ENCODE measurements at places on chromosomes 2 and 18.

GRCh38 chr2:128684523-128684922, 365.9 kb upstream of the HS6ST1 start:
- no peak for DNase-seq

DNA sequence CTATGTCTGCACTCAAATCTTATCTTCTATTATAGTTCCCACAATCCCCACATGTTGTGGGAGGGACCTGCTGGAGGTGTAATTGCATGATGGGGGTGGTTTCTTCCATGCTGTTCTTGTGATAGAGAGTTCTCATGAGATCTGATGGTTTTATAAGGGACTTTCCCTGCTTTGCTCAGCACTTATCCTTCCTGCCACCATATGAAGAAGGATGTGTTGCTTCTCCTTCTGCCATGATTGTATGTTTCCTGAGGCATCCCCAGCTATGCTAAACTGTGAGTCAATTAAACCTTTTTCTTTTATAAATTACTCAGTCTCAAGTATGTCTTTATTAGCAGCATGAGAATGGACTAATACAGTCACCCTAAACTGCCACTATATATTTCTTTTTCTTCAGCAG, 79.1 kb downstream of the SH3YL1 start:
- DNase-seq: no peak

- no peak for DNase-seq
Observed at GRCh38 chr18:12904012-12904516, 20.0 kb upstream of the PTPN2 start.

GRCh38 chr2:195313962-195314361, 343.1 kb upstream of the SLC39A10 start:
- DNase-seq: no peak

- no peak for DNase-seq
Observed at GRCh38 chr2:157143901-157144300, 113.6 kb upstream of the GALNT5 start.

- no peak for DNase-seq
Observed at GRCh38 chr2:96931966-96932365, 54.4 kb downstream of the FAM178B start.

DNA sequence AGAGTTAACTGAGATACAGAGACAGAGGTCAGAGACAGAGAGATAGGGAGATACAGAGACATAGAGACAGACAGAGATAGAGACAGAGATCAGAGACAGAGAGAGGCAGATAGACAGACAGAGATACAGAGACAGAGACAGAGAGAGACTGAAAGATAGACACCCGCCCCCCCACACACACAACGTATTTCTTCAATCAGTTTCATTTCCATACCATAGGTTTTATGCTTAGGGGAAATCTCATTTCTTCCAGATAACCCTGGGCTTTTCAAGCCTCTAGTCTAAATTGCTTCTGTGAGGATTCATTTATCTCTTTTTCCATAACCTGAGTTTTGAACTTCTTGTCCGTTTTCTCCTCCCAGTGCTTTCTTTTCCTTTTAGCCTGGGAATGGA, 94.6 kb downstream of the CD8B2 start:
- no peak for DNase-seq

GRCh38 chr18:15165048-15165447, 417.1 kb downstream of the ANKRD30B start:
- no peak for DNase-seq

DNA sequence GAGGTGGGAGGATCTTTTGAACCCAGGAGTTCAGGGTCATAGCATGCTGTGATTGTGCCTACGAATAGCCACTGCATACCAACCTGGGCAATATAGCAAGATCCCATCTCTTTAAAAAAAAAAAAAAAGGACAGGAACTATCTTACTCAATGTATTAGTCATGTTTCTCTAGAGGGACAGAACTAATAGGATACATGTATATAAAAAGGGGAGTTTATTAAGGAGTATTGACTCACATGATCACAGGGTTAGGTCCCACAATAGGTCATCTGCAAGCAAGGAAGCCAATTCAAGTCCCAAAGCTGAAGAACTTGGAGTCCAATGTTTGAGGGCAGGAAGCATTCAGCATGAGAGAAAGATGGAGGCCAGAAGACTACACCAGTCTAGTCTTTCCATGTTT, 18.8 kb upstream of the CASP10 start:
- DNase-seq: no peak

GRCh38 chr18:61967252-61967891, 74.6 kb upstream of the RNF152 start:
- DNase-seq: no peak

GRCh38 chr18:7021994-7022840, 95.4 kb downstream of the LAMA1 start:
- peak; percentile 21 for DNase-seq

DNA sequence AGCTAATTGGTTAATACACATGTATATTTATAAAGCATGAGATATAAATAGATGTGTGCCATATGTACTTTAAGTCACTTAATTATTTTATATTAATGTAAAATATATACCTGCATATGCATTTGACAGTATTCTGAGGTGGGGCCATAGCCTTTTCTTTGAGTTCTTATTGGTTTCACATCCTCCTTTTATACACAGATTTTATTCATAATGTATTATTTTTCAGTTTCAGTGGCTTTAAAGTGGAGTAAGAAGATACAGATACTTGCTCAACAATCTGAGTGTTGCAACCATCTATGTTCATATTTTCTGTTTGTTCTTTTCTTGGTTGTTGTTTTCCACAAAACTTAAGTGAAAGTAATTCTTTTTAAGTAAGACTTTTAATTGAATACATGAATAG, 436.5 kb downstream of the RND3 start:
- DNase-seq: peak; percentile 27

- DNase-seq: no peak
Observed at GRCh38 chr2:239196474-239197021, 204.3 kb downstream of the HDAC4 start.

DNA sequence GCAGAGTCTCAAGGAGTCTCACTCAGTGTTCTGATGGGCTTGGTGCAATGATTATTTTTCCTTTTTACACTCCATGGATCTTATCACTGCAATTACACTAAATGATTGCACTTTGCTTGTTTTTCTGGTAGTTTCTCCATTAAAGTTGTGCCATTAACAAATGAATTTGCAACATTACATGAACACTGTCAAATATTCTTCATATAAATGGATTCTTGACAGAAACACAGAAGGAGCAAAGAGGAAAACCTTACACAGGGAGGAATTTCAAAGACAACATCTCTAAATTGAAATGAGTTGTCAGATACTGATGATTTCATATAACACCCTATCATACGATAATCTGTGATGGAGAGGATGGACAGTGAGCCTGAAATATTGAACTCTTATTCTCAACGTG, 65.4 kb upstream of the CHST9 start:
- DNase-seq: no peak

DNA sequence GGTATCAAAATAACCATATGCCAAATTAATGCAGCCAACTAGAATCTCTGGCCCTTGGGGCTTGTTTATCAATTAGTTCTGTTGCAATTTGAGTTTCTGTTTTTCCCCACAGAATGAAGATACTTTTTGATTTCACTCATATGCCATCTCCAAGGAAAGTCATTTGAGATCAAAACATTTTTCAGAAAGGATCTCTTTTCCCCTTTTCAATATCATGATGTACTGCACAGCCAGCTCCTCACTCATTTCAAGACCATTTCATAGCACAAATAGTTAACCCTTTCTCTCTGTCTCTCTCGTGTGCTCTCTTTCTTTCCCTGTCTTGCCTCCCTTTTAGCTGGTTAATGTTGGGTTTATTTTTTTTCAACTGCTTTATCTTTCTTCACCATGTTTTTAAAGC, 387.3 kb downstream of the STK39 start:
- no peak for DNase-seq

DNA sequence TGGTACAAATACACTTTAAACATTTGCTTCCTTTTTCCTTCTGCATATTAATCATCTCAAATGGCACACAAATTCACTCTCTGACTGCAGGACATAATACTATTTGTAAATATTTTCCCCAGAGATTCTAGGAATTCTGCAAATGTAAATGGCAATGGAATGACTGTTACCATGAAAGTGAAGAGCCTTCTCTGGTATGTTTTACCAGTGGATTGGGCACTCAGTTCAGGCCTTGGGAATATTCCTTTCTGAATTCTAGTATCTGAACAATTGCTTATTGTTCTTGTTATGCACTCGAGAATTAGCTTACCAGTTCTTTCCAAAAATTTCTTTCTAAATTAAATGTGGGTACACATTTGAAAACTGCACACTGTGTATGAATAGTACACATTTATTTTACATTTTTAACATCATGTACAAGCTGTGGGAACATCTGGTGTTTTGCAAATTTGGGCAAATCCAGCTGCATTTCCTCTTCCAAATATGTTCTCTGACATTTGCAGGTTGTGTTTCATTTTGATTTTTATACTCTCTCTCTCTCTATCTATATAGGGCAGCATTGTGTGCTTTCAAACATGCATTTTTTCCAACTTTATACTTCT, 289.1 kb downstream of the NBAS start:
- DNase-seq: peak; percentile 20

DNA sequence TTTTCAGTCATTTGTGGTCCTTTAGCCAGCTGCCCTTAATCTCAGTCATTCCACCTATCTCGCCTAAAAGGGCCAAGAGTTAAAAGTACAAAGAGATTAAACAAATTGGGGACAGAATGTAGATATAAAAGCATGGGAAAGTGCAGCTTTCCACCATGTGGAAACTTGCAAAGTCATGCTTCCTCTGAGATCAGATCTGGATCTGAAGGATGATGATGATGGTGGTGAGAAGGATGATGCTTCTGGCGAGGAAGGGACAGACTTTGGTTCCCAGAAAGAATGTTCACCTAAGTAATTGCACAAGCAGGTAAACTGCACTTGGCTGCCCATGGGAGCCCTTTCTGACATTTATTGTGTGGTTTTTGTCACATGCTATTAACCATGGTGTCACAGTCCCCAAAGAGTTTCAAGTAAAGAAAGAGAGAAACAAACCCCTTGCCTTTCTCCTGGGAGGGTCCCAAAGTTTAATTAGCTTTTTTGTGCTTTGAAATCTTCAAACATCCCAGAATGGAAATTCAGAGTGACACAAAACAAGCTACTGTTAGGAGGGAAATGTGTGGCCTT, 34.7 kb downstream of the KLF7 start:
- DNase-seq: no peak

GRCh38 chr2:230230496-230231200, 5.1 kb downstream of the SP140 start:
- no peak for DNase-seq

DNA sequence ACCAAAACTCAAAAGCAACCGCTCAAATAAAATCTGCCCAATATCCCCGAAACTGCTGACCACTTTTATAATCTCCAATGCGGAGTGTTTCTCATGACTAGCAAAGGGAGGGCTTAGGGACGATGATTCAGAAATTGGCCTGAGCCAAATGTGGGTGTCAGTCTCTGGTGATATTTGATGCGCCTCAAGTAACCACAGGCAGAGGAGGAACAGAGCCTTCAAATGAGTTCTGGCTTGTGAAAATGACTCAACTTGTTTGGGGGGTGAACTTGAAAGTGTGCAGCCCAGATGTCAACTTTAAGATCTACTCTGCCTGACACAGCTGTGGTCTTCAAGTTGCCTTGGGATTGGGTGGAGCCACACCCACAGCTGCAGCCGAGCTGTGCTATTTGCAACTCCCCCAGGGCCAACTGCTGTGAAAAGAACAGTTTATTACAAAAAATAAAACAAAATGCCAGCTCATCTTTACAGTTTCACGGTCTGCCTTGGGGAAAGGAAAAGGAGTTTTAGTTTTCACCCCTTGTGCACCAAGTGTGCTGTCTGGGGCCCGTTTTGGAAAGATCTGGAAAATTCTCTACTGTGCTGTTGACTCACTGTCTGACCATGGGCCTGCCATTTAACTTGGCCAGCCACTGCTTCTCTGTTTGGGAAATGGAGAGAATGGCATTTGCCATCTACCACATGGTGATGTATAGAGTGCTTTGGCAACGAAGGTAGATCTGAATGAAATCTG, 222.1 kb downstream of the MTX2 start:
- peak; percentile 97 for DNase-seq

DNA sequence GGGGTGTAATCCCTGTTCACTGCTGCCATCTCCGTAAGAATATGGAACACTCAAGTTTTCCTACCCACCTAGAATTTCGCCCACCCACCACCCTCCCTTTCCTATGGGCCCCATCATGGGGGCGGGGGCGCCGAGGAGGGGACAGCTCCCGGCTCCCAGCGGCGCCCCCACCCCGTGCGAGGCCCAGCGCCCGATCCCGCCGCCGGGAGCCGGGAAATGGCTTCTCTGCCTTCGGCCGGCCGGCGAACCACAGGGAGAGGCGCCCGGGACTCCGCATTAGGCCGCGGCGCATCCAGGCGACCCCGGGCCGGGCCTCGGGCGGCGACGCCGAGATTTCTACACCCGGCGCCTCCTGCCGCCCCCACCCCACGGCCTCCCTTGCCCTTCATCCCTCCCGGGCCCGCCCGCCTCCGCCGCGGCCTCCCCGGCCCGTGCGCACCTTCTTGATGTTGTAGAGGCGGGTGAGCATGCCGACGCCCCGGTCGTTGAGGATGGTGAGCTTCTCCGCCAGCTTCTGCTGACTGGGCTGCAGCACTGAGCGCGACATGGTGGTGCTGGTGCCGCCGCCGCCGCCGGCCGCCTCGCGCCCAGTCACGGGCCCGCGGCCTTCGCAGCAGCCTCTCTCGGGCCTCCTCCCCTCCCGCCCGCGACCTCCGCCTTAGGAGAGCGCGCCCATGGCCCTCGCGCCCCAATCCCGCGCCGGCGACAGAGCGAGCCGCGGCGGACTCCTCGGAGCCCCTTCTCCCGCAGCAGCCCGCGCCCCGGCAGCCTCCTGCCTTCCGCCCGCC, 510 bp downstream of the NCKAP1 start:
- DNase-seq: peak; percentile 7

- peak; percentile 62 for DNase-seq
Observed at GRCh38 chr2:199019898-199020507, 437.7 kb downstream of the SATB2 start.

GRCh38 chr2:219687272-219687671, 59.8 kb downstream of the SLC4A3 start:
- no peak for DNase-seq

DNA sequence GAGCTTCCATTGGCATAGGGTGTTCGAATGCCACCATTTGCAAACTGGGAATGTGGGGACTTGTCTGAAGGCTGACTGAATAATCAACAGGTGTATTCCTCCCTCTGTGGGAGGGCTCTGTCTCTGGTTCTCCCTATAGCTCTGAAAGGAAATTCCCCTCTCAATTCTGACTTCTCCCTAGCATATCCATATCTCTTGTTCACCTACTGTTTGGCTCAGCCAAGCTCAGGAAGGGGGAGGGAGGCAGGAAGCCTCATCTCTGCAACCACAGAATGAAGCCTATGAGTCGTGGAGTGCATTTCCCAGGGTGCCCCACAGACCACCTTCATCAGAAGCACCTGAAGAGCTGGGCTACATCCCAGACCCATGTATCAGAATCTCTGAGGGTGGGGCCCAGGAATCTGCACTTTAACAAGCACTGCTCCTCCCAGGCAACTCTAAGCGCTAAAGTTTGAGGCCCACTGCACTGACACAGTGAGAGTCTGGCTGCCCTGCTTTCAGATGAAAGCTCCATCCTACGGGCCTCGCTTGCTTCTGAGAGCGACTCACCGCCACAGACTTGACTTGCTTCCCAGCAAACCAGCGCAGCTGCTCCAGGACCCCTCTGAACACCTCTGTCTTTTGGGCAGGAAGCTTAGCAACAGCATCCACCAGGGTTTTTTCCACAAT, 32.0 kb downstream of the XDH start:
- DNase-seq: no peak

GRCh38 chr2:214591366-214591765, 180.5 kb downstream of the VWC2L start:
- no peak for DNase-seq
